Stimulated activated CD8-positive, alpha-beta memory T cell treated with anti-CD3 and anti-CD28 coated beads, Interleukin-15, amount 100 ng/mL, for 48 hours (primary cell): ENCODE measurements at places on chromosomes 16 and 17.

DNA sequence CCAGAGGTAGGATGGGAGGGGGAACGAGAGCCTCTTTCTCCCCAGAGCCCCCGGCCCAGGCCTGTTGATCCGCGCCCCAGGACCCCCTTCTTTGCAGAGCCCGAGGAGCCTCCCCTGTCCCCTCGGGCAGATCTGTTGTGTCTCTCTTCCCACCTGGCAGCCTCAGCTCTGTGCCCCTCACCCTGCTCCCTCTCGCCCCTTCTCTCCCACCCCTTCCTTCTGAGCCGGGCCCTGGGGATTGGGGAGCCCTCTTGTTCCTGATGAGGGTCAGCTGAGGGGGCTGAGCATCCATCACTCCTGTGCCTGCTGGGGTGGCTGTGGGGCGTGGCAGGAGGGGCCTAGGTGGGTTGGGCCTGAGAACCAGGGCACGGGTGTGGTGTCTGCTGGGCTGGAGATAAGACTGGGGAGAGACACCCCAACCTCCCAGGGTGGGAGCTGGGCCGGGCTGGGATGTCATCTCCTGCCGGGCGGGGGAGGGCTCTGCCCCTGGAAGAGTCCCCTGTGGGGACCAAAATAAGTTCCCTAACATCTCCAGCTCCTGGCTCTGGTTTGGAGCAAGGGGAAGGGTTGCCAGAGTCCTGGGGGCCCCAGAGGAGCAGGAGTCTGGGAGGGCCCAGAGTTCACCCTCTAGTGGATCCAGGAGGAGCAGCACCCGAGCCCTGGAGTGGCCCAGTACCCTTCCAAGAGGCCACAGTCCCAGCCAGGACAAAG, 65.4 kb downstream of the MRC2 start:
- no peak for DNase-seq

- no peak for DNase-seq
Observed at GRCh38 chr17:49705254-49705653, 2.5 kb downstream of the SLC35B1 start.

- no peak for DNase-seq
Observed at GRCh38 chr16:54935266-54935968, 4.8 kb downstream of the IRX5 start.

DNA sequence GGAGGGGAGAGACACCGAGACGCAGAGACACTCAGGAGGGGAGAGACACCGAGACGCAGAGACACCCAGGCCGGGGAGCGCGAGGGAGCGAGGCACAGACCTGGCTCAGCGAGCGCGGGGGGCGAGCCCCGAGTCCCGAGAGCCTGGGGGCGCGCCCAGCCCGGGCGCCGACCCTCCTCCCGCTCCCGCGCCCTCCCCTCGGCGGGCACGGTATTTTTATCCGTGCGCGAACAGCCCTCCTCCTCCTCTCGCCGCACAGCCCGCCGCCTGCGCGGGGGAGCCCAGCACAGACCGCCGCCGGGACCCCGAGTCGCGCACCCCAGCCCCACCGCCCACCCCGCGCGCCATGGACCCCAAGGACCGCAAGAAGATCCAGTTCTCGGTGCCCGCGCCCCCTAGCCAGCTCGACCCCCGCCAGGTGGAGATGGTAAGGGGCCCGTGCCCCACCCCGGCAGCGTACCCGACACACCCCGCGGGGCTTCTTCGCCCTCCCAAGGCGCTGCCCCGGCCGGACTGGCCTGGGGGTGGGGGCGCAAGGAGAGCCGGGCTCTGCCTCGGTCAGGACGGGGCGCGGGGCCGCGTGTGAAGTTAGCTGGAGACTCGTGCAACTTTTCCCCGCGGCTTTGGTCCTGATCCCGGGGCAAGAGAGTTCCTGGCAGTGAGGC, 427 bp downstream of the PPP1R1B start:
- DNase-seq, result no peak

DNA sequence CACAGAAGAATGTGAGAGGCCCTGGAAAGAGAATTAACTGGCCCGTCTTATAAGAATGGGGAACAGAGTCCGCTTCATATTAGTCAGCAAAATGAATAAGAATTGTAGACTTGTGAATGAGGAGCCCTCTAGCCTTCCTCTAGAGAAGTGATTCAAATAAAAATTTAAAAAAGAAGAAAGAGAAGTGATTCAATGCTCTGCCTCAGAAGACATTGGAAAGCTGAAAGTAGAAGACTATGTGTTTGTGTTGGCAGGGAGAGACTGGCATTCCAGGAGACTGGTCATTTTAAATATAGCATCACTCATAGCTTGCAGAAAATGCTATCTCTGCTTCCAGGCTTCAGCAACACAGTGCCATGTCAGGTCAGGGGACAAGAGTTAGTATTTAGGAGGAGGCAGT, 190.6 kb upstream of the HS3ST3A1 start:
- no peak for DNase-seq

DNA sequence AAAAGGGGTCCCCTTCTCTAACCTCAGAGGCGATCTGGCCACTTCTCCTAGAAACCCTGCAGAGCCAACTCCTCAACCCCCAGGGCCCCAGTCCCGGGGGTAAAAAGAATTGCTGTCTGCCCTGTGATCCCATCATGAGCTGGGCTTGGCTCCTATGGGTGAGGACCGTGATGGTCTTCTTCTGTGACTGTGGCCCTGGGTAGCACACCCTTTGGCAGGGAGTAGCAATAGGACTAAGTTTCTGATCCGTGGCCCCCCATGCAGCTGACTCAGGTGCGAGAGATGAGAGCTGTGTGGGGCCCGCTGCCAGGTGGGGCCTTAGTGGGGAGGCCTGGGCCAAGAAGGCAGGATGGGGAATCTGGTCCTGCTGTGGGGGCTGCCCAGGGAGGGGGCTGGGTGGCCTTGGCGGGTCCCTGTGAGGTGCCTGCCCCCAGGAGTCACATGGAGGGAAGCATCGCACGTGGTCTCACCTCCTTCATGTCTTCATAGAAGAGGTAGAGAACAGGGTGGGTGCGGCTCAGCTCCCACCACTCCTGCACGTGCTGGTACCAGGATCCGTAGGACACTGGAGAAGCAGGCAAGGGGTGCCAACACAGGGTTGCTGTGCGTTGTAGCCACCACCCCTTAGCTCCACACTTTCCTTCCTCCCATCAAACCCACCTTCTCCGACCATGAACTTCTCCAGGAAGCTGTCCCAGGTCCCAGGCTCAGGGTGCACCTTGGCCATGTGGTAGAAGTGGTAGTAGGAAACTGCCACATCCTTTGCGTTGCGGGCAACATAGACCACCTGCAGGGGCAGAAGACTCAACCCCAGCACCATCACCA, 3.3 kb downstream of the SULT1A1 start:
- no peak for DNase-seq

GRCh38 chr17:42241871-42242270, 34.3 kb downstream of the STAT5B start:
- no peak for DNase-seq

DNA sequence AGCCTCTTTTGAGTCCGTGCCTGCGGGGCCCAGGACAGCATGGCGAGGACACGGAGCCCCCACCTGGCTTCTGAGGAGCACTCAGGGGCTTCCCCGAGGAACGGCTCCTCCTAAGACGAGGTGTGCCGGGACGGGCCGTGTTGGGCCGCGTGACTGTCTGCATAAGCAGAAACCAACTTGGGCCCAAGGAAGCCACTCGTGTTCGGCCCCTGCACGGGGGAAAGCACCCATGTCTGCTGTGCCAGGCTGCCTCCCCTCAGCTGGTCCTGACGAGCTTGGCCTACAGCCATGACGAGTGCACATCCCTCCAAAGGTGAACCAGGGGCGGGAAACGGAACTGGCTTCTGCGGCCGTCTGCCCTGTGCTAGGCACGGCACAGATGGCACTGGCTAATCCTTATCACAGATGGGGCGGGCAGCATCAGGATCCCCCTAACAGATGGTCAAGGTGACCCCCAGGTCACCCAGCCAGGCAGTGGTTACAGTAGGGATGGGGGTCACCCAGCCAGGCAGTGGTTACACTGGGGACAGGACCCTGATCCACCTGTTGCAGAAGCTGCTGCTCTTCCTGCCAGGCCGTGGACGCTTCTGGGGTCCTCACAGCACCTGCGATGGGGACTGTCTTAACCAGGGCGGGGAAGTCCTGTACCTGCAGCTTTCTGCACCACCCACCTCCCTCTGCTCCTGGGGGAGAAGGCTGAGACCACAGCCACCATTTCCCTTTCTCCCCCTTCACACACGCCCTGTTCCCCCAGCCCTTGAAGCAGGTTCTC, 25.6 kb downstream of the MRM3 start:
- DNase-seq, result no peak

DNA sequence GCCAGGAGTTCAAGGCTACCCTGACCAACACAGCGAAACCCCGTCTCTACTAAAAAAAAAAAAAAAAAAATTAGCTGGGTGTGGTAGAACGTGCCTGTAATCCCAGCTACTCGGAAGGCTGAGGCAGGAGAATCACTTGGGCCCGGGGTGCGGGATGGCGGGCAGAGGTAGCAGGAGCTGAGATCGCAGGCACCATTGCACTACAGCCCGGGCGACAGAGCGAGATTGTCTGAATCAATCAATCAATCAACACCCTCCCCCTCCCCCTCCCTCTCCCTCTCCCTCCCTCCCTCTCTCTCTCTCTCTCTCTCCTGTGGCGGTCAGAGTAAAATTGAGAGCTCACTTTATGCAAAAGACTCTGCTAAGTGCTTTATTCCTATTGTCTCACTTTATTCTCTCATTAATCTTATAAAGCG, 1.2 kb downstream of the HSDL1 start:
- DNase-seq, result no peak

DNA sequence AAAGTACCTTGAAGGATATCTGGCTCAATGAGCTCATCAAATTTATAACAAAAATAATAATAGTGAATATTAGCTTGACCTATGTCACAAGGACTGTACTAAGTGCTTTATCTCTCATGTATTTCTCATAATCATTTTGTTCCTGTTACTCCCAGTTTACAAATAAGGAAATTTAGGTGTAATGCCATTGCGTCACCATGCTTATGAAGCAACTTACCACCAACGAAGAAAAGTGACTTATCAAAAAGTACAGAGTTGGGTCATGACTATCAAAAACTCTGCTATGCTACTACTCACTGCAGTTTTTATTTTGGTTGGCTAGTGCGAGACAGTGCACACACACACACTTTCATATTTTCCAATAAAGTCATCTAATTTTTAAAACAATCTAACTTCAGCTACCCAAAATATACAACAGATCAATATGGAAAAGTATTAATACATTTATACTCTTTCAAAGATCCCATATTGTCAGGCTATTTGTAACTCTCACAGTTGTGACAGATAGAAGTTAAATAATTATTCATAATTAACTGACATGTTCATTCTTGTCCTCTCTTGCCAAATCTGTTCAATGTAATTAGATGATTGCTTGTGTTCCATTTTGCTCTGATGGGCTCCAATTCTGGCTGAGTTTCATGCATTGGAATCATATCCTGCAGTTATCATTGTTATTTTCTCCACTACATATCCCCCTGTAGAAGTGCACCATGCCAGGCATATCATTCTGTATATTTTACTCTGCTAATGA, 119.4 kb downstream of the KCNJ2 start:
- no peak for DNase-seq

DNA sequence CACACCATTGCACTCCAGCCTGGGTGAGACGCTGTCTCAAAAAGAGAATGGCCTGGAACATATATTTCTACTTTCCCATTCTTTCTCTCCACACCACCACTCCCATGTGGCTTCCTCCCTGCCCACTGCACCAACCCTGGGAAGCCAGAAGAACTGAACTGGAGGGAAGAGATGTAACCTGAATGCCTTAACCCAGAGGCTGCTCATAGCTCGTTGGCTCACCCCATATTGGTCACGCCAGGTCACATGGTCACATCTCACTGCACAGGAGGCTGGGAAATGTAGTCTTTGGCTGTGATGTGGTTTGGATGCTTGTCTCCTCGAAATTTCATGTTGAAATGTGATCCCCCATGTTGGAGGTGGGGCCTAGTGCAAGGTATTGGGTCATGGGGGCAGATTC, 5.9 kb upstream of the DNAH17 start:
- DNase-seq, result no peak

DNA sequence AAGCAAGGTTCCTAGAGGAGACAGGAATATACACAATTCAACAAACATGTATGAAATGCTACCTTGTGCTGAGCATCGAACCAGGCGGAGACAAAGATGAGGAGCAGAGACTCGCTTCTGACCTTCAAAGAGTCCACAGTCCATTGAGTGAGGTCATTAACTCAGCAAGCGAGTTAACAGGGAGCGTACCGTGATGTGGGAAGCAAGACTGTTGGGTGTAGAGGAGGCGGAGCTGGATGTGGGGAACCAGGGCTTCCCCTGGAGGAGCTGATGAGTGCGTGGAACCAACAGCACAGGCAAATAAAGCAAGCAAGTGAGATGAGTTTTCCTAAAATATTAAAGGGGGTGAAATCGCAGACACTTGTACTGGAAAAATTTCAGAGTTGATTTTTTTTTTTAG, 65.0 kb downstream of the NXN start:
- no peak for DNase-seq
